KBM-7 (cell line): ENCODE measurements at places on chromosomes 6 and 20.

DNA sequence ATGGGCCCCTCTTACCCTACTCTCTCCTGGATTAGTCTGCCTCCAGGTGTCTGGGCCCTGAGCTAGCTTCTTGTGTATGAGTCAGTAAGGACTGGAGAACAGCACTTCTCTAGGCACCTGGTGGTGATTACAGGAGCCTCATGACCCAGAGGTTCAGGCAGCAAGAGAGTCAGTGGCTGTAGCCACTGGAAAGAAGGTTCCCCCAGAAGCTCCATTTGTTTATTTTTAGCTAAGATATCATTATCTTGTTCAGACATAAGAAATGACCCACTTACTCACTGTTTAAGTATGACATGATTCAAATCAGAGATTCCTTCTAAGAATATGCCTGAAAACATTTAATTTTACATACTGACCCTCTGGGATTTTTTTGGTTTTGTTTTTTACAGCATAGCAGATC lies 23.6 kb upstream of the SLC4A11 start:
- DNase-seq, result no peak

GRCh38 chr6:13554929-13555333 lies 19.5 kb upstream of the SIRT5 start:
- no peak for DNase-seq

GRCh38 chr6:90368601-90369000 lies 72.0 kb upstream of the BACH2 start:
- DNase-seq, result no peak

- no peak for DNase-seq
Measured at GRCh38 chr20:1646975-1647431, 10.6 kb downstream of the SIRPG start.

DNA sequence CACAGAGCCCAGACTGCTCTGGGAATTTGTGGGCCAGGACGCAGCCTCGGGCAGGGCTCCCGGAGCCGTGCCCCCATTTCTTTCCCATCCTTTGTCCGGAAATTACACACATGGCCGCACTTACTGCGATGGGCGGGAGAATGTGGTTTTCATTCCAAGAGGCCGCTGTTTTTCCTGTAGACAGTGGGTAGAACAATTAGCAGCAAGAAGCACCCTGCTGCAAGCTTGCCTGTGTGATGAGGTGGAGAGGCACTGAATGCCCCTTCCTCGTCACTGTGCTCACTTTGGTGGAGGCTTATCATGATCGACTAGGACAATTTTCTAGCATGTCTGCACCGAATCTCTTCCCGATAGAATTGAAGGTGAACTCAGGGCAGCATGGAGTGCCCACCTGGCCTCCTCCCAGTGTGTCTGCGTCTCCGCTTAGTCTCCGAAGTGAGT lies 102.8 kb downstream of the DACT2 start:
- no peak for DNase-seq

DNA sequence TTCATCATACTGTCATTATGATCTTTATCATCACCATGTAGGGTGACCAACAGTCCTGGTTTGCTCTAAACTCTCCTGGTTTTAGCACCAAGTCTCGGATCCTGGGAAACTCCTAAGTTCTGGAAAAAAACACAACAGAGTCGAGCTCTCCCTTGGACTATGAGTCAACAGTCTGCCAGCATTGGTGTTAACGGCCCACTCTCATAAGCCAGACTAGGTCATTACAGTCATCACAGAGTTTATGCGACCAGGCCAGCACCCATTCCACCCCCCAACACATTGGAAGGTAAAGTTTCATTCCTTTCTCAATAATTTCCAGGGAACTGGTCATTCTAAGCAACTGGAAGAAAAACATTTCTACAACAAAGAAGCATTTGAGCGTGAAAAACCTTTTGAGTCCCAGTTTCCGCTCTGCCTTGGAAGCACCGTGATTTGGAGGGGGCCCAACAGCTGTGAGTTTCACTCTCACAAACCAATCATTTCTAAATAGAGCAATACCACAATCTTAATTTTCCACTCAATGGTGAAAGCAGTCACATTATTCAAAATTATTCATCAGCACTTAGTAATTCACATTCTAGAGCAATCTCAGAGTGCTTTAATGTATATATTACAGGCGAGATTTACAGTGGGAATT lies 445.0 kb downstream of the CDH26 start:
- DNase-seq, result no peak

DNA sequence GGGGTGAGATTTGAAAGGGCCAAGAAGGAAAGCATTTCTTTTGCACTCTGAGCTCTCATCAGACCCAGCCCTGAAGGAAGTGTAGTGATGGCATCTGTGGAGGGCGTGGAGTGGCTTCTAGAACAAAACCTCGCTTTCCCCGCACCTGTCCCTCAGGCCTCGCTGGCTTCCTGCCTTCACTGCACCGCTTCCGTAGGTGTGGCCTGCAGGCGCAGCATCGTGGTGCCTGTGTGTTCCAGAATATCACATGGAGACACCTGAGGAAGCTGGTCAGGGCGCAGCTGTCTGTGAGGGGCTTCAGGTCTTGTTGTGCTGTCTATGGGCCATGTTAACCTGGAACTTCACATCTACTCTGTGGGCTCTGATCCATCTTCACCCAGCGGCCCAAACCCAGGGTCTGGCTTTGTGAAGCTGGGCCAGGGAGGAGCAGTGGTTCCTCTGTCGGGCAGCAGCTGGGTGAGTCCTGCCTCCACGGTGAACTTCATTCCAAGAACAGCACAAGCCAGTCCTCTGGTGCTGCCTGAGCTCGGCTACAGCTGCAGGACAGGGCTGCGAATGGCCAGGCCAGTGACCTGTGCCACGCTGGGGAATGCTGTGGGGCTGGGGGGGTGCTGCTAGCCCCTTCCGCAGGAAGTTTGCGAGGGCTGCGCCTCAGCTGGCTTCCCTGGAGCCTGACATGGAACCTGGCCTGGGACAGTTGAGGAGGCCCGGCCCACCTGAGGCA lies 40.9 kb downstream of the DSTN start:
- no peak for DNase-seq

GRCh38 chr6:90643381-90643780 lies 56.5 kb upstream of the MAP3K7 start:
- peak; percentile 27 for DNase-seq

DNA sequence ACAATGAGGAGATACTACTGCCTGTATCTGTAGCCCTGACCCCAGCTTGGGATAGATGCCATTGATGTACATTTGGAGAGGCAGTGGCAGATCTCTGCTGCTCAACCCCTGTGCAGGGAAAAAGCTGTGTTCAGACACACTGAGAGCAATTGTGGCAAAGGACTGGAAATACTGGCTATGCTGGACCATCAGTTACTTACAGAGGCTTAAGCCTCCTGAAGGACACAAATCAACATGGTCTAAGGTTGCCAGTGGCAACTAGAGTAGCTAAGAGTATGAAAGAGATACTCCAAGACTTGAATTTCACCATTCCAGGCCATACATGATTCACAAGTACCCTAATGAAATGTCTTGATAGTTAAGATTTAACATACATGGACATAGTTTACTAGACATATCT lies 32.4 kb upstream of the ENPP4 start:
- DNase-seq, result no peak

DNA sequence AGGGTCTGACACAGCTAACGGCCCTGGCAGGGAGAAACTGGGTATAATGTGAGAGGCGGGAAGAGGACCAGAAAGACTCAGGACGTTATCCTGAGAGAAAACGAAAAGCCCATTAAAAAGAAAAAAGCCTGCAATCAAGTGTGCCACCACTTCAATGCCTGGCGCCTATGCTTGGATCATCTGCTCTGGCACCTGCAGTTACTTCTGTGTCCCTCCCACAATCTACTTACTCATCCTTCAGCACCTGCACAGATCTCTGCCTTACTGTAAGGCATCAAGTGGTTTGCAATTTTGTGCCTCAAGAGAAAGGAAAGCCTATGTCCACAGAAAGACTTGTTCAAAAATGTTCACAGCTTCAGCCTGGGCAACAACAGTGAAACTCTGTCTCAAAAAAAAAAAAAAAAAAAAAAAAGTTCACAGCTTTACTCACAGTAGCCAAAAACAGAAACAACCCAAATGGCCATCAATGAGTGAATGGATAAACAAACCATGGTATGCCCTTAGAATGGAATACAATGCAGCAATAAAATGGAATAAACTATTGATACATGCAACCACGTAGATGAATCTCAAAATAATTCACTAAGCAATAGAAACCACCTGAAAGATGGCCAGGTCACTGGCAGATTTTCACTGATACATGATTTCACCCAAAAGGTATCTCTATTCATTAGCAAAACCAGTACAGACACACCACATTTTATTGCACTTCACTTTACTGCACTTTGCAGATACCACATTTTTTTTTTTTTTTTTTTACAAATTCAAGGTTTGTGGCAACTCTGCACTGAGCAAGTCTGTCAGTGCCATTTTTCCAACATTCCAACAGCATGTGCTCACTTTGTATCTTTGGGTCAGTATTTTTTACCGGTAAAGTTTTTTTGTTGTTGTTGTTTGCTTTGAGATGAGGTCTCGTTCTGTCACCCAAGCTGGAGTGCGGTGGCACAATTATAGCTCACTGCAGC lies 48.6 kb downstream of the ABHD12 start:
- DNase-seq, result no peak

DNA sequence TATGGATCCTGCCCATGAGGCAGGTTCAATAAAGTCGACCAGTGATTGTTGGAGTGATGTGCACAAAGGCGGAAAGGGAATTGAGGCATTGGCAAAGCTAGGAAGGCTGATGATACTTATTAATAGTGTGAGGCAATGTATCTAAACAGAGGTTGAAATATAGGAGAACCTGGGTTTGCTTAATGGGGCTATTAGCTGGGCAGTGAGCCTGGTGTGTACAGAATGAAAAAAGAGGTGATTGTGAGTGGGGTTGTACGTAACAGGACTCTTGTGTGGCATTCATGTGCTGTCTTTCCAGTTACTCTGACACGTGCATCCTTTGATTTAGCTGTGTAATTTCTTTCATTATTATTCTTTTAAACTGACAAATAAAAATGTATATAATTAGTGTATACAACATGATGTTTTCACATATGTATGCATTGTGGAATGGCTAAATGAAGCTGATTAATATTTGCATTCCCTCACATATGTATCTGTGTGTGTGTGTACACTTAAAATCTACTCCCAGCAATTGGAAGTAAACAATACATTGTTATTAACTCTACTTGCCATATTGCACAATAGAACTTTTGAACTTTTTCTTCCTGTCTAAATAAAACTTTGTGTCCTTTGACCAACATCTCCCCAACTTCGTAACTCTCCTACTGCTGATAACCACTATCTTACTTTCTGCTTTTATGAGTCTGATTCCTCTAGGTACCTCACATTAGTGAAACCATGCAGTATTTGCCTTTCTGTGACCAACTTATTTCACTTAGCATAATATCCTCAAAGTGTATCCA lies 220.5 kb upstream of the SLC35B3 start:
- no peak for DNase-seq

DNA sequence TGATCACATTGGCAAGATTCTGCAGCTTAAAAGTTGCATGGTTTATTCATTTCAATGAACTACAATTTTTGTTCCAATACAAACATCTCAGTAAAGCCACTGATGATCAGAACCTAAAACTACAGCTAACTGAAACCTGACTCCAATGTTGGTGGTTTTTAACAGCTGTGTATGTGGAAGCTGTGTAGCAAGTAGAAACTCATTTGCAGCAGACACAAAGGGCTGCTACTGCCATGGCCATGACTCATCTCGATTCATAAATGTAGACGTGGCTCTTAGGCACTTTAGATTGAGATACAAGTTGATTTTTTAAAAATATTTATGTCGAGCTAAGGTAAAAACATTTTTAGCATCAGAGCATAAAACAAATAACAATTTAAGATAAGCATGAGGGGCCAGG lies 19.5 kb upstream of the MAP3K4 start:
- no peak for DNase-seq

DNA sequence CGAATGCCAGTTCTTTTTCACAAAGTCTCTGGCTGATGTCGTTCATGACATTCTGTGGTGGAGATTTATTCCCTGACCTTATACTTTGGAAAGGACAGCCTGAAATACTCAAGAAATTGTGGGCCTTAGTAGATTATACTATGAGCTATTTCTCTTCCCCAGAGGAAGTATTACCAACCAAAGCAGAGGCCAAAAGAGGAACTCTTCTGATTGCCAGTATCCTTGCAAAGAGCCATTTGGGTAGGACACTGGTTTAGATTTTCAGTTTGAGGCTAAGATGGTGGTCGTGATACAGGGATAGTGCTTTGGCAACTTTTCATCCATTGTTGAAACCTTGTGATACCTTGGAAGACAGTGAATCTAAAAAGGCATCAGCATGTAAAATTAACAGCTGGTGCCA lies 327.3 kb downstream of the HACE1 start:
- DNase-seq, result peak; percentile 37

GRCh38 chr20:6212903-6213302 lies 90.1 kb upstream of the FERMT1 start:
- DNase-seq, result no peak

DNA sequence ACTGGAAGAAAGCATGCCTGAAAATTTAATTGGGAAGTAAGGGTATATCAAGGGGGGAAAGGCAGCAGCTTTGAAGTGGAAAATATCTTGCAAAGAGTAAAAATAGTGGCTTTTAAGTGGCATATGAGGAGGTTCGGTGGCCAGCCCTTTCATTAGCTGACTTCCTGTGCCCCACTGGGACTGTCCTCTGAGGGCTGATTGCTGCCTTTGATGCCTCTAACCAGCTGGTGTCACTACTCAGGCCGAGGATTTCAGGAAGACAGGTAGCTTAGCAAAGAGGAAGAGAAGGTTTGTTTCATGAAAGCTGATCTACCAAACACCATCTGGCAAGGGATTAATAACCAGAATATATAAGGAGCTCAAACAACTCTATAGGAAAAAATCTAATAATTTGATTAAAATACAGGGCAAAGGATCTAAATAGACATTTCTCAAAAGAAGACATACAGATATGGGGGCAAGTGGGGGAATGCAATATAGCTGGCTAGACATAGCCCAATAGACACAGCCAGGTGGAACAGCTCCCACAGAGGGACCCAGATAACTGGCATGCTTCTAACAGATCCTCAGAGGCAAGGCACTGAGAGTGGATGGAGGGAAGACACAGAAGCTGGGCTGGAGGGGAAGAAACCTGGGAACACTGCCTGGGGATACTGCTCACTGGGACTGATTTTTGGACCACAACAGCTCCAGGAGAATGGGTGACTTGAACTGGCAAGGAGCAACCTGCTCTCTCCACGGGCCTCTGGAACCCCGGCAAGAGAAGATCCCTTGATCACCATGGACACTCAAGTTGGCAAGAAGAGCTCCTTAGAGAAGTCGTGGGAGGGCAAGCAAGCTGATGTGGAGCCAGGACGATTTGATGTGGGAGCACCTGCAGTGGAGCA lies 33.2 kb downstream of the CCN2 start:
- DNase-seq, result no peak

- DNase-seq, result no peak
Measured at GRCh38 chr20:43917380-43917779, 2.7 kb downstream of the TOX2 start.

DNA sequence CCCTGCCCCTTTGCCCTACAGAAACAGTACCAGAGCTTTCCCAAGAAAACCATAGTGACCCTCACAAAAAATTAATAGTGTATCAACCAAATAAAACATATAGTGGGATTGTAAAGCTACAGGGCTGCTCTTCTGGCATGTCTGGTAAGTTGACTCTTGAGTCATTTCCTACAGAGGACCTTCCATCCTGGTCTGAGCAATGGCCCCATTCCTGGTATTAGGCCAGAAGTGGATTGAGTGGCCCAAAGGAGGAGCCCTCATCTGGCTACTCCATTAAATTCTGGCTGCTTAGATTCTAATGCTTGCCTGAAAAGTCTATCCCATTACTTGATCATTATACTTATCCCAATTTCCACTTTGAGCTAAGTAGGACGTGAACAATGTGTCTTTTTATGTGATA lies 150.9 kb upstream of the HMGN3 start:
- DNase-seq, result no peak

GRCh38 chr6:44042989-44043478 lies 84.2 kb downstream of the MRPL14 start:
- DNase-seq, result no peak

- DNase-seq, result no peak
Measured at GRCh38 chr6:98871821-98872220, 37.4 kb downstream of the POU3F2 start.
